ENCODE measurements at places on chromosomes 2 and 18.

DNA sequence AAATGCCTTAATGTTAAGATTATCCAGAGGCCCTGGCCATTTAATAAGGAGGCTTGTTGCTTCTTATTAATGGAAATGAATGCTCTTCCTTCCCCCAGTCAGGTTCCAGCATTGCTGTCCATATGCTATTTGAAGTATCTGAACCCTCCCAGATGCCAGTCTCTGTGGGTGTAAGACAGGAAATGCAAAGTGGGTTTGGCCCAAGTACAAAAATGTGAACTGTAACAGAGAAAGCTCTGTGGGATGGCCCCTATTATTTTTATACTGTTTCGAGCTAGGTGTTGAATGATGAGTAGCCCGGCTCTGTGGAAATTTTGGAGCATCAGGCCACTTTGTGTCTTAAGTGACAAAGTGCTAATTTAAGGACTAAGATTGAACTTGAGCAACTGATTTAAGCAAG, 141.0 kb downstream of the UXS1 start:
- peak; percentile 81 for DNase-seq

- DNase-seq = no peak
Measured at GRCh38 chr2:239289545-239289944, 111.3 kb downstream of the HDAC4 start.

- peak; percentile 18 for DNase-seq
Measured at GRCh38 chr2:145909175-145909755, 1389.3 kb upstream of the ZEB2 start.

- no peak for DNase-seq
Measured at GRCh38 chr2:118731413-118731812, 116.0 kb downstream of the EN1 start.

- DNase-seq = no peak
Measured at GRCh38 chr18:5469340-5469739, 74.5 kb downstream of the EPB41L3 start.

GRCh38 chr2:18200771-18201170, 322.3 kb downstream of the KCNS3 start:
- DNase-seq = no peak

- DNase-seq = peak; percentile 72
Measured at GRCh38 chr2:54899576-54900200, 150.6 kb downstream of the RTN4 start.

DNA sequence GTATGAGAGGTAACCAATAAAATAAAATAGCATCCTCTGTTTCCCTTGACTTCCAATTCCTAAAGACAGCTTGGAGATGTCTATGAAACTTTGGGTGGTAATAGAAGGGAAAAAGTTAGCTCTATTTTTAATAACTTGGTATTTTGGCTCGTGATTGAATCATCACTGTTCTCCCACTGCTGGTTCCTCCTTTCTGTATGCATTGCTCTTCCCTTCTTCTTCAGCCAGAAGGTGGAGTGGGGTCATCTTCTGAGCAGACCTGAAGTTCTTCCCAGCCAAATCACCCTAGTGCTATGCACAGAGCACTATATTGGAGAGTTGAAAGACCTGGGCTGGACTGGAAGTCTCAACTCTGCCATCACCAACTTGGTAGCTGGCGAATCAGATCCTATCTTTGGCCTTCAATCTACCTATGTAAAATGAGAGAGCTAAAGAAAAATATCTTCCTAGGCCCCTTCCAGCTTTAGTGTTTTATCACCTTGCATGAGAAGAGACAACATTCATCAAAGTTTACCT, 54.1 kb downstream of the CPO start:
- no peak for DNase-seq

DNA sequence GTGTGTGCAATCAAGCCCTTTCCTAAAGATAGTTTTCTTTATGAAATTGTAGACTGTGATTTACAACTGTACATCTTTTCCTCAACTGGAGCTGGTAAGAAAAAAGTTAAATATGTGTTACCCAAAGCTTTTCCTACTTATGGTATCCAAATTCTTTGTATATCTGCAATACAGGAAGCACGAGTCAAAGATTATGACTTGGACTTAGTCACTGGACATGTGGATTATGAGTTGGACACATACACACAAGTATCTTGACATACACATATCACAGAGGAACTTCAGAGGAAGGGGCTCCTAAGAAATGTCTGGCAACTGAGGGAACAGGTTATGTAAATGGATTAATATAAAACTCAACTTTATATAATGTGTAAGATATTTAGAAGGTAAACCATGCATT, 35.2 kb downstream of the PRELID3A start:
- peak; percentile 26 for DNase-seq

DNA sequence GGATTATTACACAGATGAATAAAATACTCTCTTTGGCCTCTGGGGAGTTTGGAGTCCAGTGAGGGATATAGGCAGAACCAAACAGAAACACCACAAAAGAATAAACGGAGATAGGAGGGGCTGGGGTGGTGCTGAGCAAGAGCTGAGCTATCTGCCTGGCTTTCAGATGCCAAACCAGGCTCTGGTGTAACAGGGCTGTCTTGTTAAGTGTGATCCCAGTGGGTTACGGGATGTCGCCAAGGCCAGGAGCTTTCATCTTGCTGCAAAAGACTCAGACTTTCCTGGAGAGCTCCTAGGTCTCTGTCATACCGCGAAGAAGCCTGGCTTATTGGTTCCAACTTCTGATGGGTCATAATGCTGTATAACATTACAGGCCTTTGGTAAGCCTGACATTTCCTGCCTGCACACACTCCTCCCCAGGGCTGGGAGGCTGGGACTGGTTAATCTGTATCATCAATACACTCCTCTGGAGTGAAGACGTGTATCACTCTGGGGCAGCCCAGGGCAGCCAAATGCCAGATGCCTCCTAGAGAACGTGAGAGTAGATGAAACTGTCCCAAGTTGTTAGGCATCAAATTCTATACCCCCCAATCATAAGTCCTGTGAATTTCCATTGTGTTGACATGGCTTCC, 60.5 kb downstream of the STPG4 start:
- peak; percentile 59 for DNase-seq

- no peak for DNase-seq
Measured at GRCh38 chr18:61541673-61542072, 208.4 kb downstream of the CDH20 start.

GRCh38 chr2:78383576-78383975, 641.9 kb upstream of the REG3G start:
- no peak for DNase-seq

GRCh38 chr2:37664231-37664643, 7.2 kb downstream of the CDC42EP3 start:
- DNase-seq = no peak

- peak; percentile 13 for DNase-seq
Measured at GRCh38 chr2:231780123-231780908, 766 bp downstream of the PDE6D start.

DNA sequence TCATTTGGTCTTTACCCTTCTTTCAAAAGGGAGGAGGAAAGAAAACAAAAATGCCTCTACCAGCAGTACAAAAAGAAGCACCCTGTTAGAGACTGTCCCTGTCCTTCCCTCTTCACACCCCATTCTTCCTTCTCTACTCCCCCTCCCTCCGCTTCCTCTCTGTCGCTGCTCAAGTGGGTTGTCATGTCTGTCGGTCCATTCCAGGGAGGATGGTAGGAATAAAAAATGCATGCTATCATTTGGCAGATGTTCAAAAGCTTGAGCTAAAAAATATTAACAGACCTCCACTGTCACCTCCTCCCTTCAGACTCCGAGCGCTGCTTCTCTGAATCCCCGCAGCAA, 482.0 kb downstream of the BCL11A start:
- no peak for DNase-seq

DNA sequence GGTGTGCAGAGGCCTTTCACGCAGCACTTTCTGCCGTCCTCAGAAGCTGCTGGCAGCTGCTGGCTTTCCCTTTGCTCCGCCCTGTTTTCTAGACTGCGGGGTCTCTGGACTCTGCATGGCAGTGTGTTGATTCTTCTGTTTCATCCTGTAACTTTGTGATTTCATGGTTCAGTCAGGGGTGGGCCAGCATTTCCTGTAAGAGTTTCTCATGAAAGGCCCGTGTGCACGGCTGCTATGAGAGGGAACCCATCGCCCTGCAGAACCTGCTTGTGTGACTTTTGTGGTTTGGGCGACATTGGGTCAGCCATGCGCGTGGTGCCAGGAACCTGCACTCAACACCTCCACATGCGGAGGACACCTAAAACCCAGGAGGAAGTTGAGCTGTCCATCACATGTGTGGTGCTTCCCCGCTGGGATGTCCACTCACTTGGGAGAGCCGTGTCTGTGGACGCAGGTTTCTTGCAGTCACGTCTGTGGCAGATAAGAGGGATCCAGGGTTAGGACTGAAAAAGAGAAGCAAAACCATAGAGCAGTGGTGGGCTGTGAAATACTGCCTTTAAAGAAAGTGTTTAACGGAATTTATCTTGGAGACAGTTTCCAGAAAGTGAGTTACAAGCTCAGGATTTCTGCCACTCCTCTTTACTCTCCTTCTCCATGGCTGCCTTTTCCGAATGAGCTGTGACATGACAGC, 167.3 kb upstream of the ALKAL2 start:
- DNase-seq = no peak

GRCh38 chr2:207594264-207594663, 30.9 kb downstream of the METTL21A start:
- DNase-seq = no peak

- no peak for DNase-seq
Measured at GRCh38 chr2:118470297-118470696, 377.2 kb downstream of the EN1 start.

DNA sequence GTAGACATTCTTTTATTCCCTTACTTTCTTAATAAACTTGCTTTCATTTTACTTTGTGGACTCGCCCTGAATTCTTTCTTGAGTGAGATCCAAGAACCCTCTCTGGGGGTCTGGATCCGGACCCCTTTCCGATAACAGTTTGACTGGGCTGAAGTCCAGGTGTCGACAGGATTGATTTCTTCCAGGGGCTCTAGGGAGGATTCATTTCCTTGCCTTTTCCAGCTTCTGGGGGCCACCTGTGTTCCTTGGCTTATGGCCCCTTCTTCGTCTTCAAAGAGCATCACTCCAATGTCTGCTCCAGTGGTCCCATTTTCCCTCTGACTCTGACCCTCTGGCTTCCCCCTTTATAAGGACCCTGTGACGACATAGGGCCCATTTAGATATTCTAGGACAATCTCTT, 67.5 kb downstream of the COPS8 start:
- no peak for DNase-seq

DNA sequence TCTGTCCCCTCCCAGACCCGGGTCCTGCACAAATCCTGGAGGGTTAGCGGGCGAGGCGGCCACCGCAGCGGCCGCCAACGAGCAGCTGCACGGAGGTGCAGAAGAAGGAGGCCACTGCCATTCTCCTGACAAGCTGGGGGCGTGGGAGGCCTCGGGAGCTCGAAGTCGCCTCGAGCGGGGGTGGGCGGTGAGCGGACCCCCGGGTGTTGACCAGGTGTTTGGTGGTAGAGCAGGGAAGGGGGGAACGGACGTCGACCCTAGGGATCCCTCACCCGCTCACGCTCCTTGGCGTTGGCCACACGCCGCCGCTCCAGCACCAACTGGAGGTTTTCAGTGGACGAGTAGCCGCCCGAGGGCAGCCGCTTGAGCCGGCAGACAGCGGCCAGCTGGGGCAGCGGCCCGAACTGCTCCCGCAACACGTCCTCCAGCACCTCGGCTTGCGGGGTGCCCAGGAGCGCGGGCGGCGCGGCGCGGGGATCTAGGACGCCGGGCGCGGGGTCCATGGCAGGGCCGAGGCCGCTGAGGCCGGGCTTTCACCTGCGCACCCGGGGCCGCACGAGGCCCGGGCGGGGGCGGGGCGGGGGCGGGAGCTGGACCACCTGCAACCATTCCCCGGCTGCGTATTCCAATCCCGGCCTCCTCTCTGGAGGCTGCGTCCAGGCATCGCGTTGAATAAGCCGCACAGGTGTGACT, at the start of gene FIGLA:
FIGLA (minus strand) TSS at position 508 of the 693 bp plus-strand sequence; CDS start at position 503, 5 bp downstream.
- DNase-seq = no peak

DNA sequence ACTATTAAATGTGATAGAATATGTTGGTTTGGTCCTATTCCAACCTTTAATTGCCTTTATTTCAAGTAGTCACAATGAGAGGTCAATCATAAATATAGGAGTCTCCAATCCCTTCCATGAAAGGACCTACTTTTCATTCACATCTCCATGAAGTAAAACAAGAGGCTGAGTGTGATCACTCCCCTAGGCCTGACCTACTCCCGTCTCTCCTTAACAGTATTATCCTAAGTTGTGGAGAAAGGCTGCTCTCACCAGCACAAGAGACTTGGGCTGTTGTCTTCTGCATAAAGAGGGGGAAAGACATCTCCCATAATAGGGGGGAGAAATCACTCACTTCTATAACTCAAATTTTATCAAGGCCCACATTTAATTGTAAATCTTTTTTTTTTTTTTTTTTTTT, 105.4 kb downstream of the SOS1 start:
- DNase-seq = no peak

DNA sequence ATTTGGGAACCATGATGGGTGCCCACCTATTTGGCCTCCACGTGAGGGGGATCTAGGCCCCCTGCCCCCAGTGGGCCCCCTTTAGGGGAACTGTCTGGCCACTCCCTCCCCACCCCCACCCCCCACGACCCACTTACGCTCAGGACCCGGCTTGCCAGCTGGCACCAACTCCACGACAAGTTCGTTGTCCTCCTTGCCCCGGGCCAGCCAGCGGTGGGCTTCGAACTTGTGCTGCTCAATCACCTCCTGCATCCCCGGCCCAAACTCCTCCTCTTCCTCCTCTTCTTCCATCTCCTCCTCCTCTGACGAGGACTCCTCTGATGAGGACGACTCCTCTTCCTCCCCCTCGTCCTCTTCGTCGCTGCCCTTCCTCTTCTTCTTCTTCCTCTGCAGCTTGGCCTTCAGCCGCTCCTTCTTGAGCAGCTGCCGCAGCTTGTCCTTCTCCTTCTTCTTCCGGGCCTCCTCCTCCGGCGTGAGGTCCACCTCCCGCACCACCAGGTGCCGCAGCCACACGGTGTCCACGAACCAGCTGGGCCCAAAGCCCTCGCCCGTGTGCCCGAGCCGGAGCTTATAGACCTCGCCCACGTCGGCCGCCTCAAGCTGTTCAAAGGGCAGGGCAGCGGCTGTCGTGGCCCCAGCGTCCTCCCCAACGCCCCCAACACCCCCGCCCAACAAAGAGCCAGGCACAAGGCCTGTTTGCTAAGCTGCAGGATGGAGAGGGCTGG, 96.9 kb downstream of the LOXHD1 start:
- DNase-seq = no peak

DNA sequence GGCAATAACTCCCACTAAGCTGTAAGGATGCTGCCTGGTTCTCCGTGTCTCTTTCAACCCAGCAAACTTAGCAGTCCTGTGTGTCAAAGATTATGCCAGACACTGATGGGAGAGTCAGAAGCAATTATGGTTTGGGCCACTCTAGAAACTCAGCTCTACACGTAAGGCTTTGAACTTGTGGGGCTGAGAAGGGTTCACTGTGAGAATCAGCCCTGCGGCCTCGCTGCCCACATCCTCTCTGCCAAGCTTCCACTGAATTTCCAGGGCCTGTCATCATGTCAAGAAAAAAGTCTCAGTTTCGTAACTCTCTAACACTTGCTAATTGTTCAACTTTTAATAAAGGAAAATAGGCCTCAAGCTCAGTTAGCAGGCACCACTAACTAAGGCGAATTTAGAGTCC, 308.8 kb upstream of the LYPD1 start:
- no peak for DNase-seq

DNA sequence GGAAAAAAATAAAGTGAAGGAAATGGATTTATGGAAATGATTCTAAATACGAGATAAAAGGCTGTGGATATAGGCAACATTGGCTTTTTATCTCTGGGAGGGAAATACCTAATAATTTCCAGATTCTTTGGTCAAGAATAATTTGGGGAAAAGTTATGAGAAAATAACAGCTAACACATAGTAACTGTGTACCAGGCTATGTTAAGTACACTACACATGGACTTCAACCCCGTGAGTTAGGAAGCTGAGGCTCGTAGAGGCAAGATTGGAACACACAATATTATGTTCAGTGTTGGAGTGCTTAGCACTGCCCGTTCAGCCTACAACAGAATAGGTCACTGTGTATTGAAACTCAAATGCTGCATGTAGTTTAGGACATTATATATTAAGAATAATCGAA, 34.3 kb upstream of the GPD2 start:
- DNase-seq = no peak

Measured in fibroblast of skin of right quadriceps (primary cell).